ENCODE measurements at places on chromosomes 16 and 17. TPM values are rescaled to one million over a fixed set of nuclear protein-coding genes. Genes with fewer than 3 reads are reported as not detected.

DNA sequence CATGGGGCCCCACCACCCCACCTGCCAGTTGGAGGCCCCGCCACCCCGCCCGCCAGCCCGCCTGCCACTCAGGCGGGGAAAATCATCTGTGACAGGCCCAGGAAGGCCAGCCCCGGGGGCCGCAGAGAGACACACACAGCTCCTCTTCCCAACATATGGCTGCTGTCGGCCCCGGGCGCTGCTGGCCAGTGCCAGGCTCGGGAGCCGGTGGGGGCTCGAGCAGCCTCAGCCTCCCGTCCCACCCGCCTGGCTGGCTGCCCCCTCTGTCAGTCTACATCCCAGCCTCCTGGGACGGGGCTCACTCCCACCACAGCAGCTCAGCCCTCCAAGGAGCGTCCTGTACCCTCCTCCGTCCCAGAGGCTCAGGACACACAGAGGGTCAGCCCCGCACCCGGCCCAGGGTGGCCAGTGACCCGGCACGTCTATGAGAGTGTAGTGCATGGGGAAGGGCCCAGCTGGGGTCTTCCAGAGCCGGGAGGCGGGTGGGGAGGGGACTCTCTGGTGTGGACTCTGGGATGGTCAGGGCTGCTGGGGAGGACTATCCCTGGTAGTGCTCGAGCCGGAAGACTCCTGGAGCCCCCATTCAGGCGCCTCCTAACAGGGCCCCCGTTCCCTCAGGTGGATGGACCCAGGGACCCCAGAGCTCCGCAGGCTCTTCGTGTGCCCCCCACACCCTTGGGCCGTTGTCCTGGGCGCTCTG, 3.6 kb upstream of the PRR35 start:
- no peak overlapping the region for H3K4me3 ChIP-seq
- H3K27ac ChIP-seq, result no peak overlapping the region

DNA sequence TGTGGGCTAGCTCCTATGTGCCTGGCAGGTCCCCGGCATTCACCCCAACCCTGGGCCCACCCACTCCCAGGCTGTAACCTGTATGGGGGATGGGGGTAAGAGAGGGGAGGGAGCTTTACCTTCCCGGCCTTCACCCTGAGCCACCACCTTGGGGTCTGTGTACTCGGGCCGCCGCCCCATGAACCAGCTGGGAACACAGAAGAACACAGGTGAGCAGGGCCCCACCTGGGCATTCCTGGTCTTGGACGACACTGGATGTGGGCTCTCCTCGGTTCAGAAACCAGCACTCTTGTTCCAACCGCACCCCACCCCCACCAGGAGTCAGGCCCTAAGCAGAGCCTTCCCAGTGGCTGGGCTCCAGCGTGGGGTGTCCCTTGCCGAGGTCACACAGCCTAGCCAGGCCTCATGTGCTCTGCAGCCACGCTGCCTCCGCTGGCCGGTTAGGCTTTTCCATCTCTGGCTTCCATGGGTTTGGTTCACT, 18.8 kb downstream of the B9D1 start:
- H3K27me3 ChIP-seq, result no peaks in the 10 kb centered on the region
- no peak for DNase-seq
- no peak overlapping the region for H3K27ac ChIP-seq
- peaks cover 65% of the 10 kb centered on the region for H3K4me1 ChIP-seq
- H3K4me3 ChIP-seq, result no peak overlapping the region

GRCh38 chr17:67417507-67417906, 40.4 kb downstream of the PITPNC1 start:
- H3K27me3 ChIP-seq, result no peaks in the 10 kb centered on the region
- no peak overlapping the region for H3K27ac ChIP-seq
- peaks cover 36% of the 10 kb centered on the region for H3K4me1 ChIP-seq
- no peak overlapping the region for H3K4me3 ChIP-seq
- H3K36me3 ChIP-seq, result no peaks in the 10 kb centered on the region

DNA sequence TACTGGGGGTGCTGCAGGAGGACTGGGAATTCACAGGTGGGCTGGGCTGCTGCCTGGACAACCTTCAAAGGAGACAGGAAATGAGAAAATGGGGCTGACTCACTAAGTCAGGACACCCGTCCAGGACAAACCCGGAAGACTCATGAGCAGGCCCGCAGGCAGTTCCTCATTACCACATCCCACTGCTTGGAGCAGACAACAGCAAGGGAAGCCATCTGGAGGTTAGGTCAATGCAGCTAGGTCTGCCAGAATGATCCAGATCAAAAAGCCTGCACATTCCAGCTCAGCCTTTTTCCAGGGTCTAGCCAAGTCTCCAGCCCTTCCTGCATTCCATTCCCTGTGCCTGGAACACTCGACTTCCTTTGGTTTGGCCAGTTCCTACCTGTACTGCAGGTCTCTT, 536.5 kb upstream of the CDH11 start:
- no peak overlapping the region for H3K27ac ChIP-seq
- H3K27me3 ChIP-seq, result peaks cover 36% of the 10 kb centered on the region
- no peak overlapping the region for H3K4me3 ChIP-seq
- DNase-seq, result no peak

DNA sequence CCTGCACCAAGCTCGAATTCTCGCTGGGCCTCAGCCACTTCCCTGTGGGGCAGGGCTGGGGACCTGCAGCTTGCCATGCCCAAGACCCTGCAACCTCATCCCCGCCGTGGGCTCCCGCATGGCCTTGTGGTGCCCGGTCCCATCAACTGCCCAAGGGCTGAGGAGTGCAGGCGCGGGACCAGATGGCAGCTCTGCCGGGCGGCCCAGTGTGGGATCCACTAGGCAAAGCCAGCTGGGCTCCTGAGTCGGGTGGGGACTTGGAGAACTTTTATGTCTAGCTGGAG, 408.6 kb downstream of the UTP18 start:
- DNase-seq, result no peak
- peaks cover 5% of the 10 kb centered on the region for H3K27me3 ChIP-seq
- H3K36me3 ChIP-seq, result no peaks in the 10 kb centered on the region

RGS11 gene
- total RNA-seq, result 16.4 TPM

DNA sequence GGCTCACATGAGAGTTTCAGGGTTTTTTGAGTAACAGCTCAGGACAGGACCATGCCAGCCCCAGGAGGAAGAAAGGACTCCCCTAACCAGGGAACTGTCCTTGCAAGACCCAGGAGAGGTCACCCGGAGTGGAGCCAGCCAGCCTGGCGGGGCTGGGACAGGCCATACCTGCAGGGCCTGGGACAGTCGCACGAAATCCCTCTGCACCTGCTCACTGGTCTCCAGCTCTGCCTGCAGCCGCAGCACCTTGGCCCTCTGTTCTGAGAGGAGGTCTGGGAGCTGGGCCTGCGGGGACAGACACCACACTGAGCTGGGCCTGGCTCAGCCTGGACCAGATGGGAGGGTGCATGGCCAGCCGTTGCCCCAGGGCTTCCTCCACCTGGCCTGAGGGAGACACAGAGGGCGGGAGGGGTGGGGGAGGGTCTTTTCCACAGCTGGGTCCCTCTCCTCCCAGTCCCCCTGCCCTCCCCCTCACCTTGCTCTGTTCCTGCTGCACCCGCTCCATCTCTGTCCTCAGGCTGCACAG, 19.7 kb downstream of the RABEP2 start:
- peaks cover 59% of the 10 kb centered on the region for H3K36me3 ChIP-seq
- no peaks in the 10 kb centered on the region for H3K27me3 ChIP-seq
- H3K27ac ChIP-seq, result no peak overlapping the region
- DNase-seq, result no peak
- no peak overlapping the region for H3K4me3 ChIP-seq

GRCh38 chr17:1919201-1919600, 89.4 kb downstream of the RPA1 start:
- H3K36me3 ChIP-seq, result no peaks in the 10 kb centered on the region
- peaks cover 22% of the 10 kb centered on the region for H3K27me3 ChIP-seq
- no peak overlapping the region for H3K27ac ChIP-seq
- DNase-seq, result no peak
- no peak overlapping the region for H3K4me3 ChIP-seq

- no peak for DNase-seq
- H3K4me1 ChIP-seq, result no peaks in the 10 kb centered on the region
- H3K36me3 ChIP-seq, result no peaks in the 10 kb centered on the region
- H3K27me3 ChIP-seq, result no peaks in the 10 kb centered on the region
These were observed 572.2 kb upstream of the SOX9 start for GRCh38 chr17:71548540-71549190.

DNA sequence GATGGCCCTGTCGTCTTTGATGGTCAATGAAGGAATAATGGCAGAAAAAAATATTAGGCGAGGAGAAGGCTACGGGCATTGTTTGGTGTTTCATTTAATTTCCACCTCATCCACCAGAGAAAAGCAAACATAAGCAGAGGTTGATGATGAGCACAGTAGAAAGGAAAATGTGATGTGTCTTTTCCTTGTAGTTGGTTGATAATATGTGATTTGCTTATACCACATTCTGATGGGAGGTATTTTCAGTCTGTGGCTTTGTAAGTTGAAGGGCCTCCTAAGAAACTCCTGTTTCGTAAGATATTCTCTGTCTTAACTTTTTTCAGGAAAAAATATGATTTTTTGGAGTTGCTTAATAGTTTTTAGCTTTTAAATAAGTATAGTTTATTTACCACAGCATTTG, 215.7 kb downstream of the PRKCA start:
- DNase-seq, result no peak
- H3K36me3 ChIP-seq, result no peaks in the 10 kb centered on the region
- H3K4me3 ChIP-seq, result no peak overlapping the region
- no peak overlapping the region for H3K27ac ChIP-seq

CNGB1 gene
- total RNA-seq, result not detected
